DND-41 (cell line): ENCODE measurements at places on chromosomes 4 and X.

DNA sequence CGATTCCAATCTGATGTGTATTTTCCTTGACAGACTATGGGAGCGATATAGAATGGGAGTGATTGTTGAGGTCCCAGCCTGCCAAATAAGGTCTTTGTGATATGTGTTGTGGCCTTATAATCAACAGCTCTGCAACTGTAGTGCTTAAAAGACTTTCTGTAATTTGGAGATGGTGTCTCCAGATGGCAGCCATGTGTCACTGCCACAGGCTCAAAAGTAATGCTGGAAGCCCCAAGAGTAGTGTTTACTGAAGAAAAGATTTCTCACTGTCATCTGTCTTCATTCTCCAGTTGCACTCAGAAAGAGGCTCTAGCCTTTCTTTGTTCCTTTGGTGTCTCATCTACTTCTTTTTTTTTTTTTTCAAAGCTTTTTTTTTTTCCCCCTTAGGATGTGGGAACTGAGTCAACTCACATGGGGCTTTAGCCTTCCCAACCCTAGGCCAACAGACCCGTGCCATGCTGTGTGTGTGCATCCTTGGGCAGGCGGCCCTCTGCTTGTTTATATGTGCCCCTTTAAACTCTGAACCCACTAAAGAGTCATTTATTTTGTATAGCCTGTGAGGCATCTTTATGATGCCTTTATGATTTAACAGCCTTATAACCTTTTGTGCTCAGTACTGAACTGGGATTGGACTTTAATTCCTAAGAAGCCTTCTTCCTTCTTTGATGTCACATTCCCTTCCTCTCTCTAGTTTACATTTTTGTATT is 15.6 kb downstream of the SRPX2 start:
- no peak for DNase-seq

DNA sequence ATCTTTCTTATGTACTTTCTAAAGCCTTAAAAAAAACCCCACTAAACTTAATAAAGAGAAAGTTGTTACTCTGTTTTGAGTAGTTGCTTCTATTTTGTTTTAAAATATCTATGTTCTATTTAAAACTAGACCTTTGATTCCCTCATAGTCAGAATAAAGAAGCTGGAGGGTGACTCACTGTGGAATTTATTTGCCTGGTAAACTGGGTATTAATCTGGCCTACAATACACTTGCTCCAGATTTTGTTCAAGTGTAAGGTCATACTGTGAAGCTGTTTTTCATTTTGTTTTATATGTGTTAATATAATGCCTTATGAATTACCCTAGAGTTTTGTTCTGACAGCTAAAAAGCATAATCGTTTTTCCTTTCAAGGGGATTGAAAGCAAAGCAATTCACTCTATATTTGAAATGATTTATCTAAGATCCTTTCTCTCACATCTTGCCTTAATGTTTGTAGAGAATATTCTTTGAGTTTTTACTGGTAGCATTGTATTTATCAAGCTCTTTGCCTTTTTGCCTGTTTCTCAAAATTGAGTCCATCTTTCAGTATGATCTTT is 277.4 kb upstream of the PITX2 start:
- no peak for DNase-seq

DNA sequence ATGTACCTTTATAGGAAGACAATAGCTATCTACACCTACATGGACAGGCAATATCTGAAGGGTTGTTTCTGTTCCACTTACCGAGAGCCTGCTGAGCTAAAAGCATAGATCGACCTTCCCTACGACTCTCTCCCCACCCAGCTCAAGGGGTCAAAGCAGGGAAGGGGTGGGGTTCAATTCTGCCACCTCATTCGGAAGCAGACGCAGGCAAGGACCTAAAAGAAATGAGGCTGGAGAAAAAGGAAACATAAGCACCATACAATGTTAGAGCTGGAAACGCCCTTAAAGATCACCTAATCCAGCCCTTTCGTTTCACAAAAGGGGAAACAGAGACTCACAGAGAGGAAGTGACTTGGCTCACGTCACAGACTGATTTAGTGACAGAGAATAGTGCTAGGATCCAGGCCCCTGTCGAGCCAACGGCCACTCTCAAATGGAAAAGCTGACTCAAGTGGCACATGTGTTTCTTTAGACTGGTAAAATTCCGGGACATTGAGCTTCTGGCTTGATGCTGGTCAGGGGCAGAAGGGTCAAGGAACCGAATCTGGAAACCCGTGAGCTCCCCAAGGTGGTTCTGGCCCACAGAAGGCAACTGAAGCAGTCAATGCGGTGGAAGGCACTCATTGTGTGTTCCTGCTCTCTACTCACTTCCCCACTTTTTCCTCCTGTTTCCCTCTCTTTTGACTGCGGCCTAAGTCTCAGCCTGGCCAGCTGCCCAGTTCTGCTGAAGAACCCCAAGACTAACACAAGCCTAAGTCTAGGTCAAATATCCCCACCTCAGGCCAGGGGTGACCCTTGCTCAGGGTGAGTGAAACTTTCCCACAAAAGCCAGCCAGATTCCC is 7.5 kb downstream of the SEPTIN6 start:
- no peak for DNase-seq

DNA sequence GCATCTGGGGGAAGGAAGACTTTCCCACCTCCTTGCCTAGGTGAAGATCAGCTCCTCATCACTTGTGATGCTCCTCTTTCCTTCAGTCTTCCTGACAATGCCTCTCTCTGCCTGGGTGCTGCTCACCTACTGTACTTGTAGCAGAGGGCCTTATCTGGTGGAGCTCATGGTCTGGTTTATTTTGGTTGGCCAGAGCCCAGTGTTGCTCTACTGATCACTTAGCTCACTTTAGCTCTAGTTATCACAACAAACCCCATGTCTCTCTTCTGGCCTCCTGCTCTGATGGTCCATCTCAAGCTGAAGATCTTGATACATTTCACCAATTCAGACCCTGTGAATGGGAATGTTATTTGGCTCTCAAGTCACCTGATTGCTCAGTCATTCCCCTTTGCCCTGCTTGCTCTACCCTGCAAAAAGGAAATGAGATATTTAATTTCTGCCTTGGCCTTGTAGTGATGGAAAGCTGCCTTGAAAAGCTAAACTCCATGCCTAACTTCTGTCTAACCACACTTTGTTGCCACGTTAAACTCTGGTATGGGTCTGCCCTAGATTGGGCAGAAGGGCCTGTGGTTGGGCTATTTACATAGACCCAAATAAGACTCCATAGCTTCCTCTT is 30.3 kb upstream of the ADH1C start:
- no peak for DNase-seq

- no peak for DNase-seq
Measured at GRCh38 chr4:82747686-82748575, 50.7 kb downstream of the SCD5 start.

DNA sequence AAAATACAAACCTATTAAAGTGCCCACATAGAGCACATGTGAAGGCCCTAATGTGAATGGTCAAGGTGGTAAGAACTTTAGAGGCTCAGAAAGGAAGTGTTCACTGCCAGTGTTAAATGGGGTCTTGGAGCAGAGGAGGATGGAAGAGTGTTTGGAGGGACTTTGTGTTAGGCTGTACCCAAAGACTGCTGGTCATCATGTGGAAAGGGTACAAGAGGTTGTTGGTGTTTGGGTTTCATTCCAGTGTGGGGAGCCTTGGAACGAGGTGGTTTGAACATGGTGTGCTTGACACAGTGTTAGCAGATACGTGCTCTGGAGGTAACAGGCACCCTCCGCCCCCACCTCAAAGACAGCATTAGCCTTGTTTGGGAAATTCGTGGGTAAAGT is 73.1 kb downstream of the RAPGEF2 start:
- DNase-seq, result no peak

GRCh38 chr4:174047363-174047762 is 236.1 kb downstream of the FBXO8 start:
- no peak for DNase-seq

- no peak for DNase-seq
Measured at GRCh38 chrX:13212191-13212651, 107.6 kb downstream of the ATXN3L start.

DNA sequence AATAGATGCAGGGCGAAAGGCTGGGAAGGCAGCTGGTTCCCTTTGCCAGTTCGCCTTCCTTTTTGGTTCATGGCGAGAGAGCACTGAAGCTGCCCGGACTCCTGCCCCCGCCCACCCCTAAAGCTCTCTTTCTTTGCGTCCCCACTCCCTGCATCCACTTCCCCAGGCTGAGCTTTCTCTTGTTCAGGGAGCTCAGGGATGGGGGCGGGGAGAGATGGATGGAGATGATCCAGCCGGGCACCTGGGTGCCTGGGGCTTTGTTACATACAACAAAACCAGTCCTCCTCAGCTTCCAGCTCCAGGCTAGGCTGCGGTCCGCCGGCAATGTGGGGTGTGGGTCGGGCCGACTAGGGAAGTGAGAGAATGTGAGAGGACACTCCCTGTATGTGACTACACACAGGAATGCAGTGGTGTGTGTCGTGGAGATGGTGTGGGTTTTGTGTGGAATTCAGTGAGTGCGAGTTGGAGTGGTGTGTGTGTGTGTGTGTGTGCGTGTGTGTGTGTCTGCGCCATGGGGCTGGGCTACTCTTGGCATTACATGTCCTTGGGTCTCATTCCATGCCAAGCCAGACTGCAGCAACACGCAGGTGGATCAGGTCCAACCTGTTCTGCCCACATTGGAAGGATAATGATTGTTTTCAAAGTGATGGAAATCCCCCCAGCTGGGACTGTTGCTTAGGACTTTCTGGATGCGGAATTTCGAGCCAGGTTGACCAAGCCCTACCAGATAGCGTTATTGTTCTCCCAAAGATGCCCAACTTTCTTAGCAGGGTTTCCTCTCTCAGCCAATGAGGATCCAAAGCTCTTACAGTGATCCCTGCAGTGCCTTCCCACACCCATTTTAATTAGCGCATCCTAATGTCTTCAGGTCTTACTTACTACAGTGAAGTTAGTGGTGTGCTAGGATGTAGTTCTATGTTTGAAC is 149.4 kb upstream of the CHRDL1 start:
- DNase-seq, result no peak

DNA sequence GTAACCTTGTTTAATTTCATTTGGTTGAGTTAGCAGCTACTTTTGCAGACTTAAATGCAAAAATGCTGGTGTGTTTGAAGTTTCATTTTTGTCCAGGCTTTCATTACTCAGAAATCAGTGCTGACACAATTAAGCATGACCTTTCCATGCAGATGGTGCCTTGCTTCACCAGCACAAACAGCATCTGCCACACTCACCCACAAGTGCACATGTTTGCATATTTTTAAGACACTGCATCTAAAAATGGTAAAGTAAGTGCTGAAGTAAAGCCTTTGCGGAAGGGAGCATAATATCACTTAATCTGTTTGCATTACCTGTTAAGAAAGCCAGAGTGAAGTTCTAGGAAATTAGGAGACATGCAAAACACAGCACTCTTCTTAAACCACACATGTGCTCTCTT is 7.3 kb upstream of the DAPP1 start:
- no peak for DNase-seq

GRCh38 chr4:4647041-4647440 is 105.2 kb upstream of the STX18 start:
- no peak for DNase-seq

- no peak for DNase-seq
Measured at GRCh38 chr4:157014621-157015591, 43.3 kb upstream of the PDGFC start.

- peak; percentile 17 for DNase-seq
Measured at GRCh38 chrX:23908219-23909004, 606 bp downstream of the CXorf58 start.

DNA sequence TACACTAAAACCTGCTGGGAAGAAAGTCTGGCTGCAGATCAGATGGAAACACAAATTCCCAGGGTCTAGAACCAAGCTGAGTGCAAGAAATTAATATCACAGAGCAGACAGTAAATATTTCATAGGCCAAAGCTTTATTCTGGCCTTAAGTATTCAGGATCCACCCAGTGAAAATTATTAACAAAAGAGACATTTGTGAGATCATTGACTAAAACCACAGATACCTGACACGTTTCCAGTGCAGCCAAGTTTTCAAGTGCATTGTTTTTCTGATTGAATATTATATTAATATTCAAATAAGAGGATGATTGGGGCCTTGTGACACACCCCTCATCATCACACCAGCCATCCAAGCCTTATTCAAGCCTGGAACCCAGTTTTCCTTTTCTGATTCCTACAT is 10.3 kb downstream of the ELOVL6 start:
- DNase-seq, result no peak

- no peak for DNase-seq
Measured at GRCh38 chr4:127335073-127335620, 297.6 kb upstream of the INTU start.

DNA sequence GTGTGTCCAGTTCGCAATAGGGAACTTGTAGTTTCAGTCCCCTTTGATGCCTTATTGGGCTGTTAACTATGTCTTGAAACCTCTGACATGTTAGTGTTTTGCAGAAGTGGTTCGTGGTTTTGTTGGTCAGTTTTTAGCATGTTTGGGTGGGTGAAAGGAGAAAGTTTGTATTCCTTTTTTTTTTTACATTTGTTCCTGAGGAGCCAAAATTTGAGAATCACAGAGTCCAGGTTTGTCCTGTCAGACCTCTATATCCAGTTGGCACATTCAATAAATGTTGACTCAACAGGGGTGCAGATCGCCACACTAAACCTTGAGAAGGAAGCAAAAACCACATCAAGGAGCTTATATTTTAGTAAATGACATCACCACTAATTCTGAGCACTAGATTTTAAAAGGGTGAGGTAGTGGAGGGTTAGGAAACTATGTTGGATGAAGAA is 26.2 kb downstream of the DLG3 start:
- no peak for DNase-seq

DNA sequence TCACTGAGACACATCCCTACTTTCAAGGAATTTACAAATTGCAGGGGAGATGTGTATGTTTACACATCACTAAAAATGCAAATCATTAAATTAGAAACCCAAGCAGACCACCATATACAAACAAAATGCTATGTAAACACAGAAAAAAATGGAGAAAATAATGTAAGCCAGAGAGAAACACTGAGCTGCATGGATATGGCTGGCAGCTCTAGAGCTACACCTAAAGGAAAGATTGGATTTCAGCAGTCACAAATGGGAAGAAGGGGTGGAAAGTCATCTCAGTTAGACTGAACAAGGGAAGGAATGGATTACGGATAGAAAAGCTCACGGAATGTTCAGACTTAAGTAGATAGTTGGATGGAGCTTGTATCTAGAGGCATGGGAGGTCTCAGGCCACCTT is 186.3 kb downstream of the MOSPD2 start:
- DNase-seq, result no peak

DNA sequence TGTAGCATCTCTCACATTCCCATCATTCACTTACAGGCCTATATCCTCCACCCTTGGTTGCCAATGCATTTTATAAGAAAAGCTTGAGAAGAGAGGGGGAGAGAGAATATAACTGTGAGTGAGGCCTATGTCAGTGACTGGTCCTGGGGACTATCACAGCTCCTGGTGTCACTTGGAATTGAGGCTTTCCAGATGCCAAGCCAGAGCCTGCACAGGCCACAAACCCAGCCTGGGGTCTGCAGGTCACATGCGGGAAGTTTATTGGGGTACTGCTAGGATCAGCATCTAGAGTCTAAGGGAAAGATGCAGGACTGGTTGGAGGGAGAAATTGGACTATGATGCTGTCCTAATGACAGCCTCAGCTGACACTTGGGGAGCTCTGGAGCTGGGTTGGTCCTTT is 47.6 kb downstream of the RTL5 start:
- no peak for DNase-seq

GRCh38 chr4:41887821-41888686 is 47.2 kb upstream of the TMEM33 start:
- DNase-seq, result peak; percentile 47
